ENCODE measurements at places on chromosomes 7 and 10. TPM values are rescaled to one million over a fixed set of nuclear protein-coding genes. Genes with fewer than 3 reads are reported as not detected.

The PKD1L1 gene
- 0.80 TPM for total RNA-seq

The KCNH2 gene
- 71.7 TPM for total RNA-seq

The FEZF1 gene
- total RNA-seq: not detected

DNA sequence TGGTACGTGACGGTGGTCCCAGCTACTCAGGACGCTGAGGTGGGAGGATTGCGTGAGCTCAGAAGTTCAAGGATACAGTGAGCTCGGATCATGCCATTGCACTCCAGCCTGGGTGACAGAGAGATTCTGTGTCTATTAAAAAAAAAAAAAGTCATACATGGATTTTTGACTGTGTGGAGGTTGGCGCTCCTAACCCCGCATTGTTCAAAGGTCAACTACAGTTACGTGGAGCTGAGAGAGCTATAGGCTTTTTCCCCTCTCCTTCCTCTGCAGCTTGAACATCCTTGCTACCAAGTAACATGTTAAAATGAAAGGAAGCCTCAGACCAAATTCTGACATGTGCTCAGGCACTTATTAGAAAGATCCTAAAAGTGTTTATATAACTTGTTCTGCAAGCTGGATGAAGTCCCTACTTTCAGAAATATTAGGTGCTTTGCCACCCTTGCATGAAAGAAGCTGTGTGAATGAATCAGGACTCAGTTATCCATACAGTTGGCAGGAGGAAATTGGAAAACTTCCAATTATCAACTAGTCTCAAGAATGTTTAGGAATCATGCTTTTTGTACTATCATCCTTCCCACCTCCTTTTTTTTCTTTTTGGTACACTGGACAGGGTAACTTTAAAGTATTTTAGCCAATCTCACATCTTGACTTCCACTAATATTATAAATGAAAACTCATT lies 12.5 kb upstream of the ST7 start:
- DNase-seq: no peak

DNA sequence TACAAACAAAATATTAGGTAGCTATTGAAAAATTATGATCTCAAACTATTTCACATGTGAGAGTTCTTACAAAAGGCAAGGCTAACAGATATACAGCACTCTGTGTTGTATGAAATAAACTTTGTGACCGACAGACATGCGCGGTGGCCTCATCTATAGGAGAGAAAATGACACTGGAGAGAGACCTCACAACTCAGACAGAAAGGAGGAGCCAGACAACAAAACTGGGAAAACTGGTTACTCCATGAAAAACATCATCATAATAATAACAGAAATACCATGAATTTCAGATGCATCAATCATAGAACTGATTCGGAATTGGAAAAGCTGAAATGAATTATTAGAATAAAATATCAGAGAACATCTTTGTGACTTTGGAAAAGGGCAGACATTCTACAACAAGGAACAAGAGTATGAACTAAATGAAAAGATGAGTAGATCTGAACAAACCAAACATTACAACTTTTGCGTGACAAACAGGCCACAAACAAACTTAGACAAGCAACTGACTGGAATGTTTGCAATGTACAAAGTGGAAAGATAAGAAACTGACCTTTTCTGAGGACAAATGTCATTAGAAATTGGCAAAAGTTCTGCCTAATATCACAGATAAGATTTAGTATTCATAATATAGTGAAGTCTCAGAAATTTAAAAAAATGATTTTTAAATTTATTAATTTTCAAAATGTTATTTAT lies 69.3 kb downstream of the TNS3 start:
- DNase-seq: no peak

GRCh38 chr10:95305606-95306317 lies 15.0 kb upstream of the PDLIM1 start:
- no peak for DNase-seq

- DNase-seq: no peak
These were observed 112.3 kb downstream of the JCAD start for GRCh38 chr10:29946953-29947700.

Data from esophagus muscularis mucosa (tissue), 4 donors.